ENCODE measurements at places on chromosomes 5 and 9.
A peak's percentile ranks its signal among the peaks of the same experiment; 100 is the strongest.

GRCh38 chr9:87671478-87671877 is 54.4 kb upstream of the CTSL start:
- DNase-seq: no peak

GRCh38 chr9:128065907-128066712 is 1.0 kb downstream of the NAIF1 start:
- no peak for DNase-seq

DNA sequence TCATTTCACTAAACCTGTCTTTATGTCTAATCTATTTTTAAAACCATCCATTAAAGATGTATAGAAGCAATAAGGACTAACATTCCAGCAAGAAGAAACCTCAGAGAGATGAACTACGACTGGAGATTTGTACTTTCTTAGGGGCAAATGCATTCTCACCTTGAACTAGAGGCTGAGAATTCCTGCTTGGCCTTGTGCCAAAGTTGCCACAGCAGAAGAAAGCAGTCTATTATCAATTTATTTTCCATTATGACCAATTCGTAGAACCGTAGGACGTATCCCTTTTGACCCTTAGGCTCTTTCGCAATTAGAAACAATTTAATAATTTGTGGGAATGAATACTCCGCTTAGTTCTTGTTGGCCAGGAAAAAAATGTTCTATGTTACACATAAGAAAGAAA is 1647.4 kb upstream of the CDH9 start:
- DNase-seq: no peak

DNA sequence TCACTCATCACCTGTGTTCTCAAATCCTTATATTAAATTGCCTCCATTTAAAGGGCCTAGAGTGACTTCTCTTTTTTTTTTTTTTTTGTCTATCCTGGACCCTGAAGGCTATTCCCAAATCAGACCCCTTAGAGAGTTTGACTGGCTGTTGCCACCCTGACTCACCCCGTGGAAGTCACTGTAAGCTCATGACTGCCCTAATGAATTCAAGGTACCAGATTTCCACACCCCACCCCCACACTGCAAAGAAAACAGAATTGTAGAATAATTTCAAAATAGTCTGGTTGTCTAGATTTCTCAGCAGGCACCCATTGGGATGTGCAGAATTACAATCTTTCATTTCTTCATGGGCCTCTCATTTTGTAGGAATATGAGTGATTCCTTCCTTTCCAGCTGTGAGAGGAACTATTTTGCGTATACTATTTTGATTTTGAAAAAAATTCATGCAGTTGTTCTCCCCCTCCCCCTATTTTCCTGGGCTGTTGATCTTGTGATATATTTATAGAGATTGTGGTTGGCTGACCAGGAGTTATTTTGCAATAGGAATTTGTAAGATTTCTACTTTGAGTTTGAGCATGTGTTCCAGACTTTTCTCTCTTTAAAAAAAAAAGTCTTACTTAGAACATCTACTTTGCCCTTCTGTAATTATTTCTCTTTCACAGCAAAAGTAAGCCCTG is 79.1 kb downstream of the ZNF618 start:
- peak; percentile 91 for DNase-seq

DNA sequence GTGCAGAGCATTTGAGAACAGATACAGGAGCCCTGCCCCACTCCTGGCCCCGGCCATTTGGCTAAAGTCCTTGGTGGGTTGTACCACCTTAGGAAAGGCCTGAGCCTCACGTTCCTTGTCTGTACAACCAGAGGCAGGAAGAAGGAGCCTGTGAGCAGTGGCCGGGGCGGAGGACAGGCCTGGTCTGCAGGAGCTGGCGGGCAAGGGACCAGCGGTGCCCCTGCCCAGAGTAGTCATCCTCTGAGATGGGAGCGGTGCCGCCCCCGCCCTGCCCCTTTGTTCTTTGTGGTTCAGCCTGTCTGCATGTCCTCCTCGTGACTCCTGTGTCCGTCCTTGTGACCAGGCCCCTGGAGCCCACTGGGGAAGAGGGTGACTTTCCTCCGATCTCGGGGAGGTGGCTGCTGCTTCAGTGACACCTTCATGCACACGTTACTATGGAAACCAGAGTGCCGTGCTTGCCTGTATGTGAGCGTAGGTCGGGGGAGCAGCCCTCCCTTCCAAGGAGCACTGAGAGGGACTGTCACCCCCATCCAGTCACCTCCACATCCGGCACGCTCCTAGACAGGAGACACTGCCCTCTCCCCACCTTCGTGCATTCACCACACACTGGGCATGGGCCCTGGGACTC is 42.9 kb downstream of the UNC5A start:
- DNase-seq: no peak

GRCh38 chr5:169013208-169013728 is 287.7 kb downstream of the SLIT3 start:
- DNase-seq: no peak

DNA sequence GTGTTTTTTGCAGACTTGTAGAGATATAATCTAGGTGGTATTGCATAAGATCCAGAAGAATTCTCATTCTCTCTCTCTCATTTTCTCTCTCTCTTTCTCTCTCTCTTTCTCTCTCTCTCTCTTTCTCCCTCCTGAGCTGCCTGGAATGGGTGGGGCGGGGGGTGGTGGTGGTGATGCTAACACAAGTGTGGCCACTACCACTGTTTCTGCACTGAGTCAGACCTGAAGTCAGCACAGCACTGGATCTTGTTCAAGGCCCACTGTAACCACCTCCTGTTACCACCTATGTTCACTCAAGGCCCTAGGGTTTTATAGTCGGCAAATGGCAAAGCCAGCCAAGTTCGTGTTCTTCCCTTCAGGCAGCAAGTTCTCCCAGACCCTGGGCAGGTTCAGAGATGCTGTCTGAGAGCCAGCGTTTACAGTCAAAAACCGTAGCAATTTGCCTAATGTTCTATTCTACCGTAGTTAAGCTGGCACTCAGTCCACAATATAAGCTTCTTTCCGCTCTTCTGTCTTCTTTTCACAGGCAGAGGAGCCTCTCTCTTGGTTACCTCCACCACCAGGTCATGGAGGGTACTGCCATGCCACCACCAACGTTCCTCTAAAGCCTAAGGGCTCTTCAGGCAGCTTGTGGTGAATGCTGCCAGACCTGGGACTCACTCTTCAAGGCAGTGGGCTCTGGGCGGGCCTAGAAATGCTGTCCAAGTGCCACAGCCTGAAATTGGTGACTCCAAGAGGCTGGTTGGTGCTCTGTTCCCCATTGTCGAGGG is 235.7 kb upstream of the PRR16 start:
- peak; percentile 7 for DNase-seq

GRCh38 chr5:139709582-139710318 is 61.6 kb downstream of the CXXC5 start:
- no peak for DNase-seq

DNA sequence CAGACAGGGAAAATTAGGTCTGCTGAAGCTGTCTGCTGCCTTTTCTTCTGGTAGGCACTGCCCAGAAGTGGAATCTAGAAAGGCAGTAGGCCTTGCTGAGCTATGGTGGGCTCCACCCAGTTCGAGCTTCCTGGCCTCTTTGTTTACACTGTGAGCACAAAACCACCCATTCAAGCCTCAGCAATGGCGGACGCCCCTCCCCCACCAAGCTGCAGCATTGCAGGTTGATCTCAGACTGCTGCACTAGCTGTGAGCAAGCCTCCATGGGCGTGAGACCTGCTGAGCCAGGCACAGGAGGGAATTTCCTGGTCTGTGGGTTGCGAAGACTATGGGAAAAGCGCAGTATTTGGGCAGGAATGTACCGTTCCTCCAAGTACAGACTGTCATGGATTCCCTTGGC is 18.5 kb downstream of the AGTPBP1 start:
- DNase-seq: no peak

- no peak for DNase-seq
Observed at GRCh38 chr9:34759432-34760134, 49.6 kb upstream of the CCL21 start.

DNA sequence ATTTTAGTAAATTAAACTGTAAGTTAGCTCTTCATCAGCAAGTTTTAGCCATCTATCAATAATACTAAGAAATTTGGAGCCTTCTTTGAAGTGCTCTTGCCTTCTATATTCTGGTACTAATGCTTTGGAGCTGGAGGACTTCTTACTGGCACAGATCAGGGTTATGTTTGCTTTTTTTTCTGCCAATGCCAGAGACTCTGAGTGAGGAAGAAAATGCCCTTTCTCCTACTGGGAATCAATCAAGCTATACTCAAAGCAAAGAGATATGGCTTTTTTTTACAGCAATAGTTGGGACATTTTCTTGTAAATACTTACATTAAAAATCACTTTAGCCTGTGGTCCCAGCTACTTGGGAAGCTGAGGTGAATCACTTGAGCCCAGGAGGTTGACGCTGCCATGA is 4.3 kb downstream of the HSDL2 start:
- DNase-seq: no peak

DNA sequence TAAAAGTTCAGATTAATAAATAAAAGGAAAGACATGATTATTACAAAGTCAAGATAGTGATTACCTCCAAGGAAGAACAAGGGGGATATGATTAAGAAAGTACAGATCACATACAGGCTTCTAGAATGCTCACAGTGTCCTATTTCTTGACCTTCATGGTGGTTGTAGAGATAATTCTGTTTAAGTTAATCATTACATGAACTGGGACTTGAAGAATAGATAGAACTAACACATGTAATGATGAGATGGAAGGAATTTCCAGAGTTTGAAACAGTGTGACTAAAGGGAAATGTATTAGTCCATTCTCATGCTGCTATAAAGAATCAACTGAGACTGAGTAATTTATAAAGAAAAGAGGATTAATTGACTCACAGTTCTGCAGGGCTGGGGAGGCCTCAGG is 72.7 kb downstream of the LURAP1L start:
- no peak for DNase-seq

- DNase-seq: no peak
Observed at GRCh38 chr5:40585537-40586267, 94.0 kb upstream of the PTGER4 start.

DNA sequence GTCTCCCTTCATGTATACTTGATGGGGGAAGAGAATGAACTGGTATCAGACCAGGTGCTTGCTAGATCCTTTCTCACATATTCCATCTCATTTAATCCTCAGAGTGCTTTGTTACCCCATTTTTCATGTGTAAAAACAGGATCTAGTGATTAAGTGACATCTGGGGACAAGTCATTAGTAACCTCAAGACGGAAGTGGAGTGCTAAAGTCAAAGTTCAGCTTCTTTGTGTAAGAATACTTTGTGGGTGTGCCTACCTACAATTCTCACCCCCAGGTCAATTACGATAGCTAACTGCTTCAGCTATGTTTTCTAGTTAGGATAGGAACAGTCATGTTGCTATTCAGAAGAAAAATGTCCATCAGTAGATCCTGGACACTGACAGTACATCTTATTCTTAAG is 3.1 kb upstream of the FAM120AOS start:
- no peak for DNase-seq

GRCh38 chr5:130514984-130515690 is 610.9 kb downstream of the CHSY3 start:
- peak; percentile 52 for DNase-seq

DNA sequence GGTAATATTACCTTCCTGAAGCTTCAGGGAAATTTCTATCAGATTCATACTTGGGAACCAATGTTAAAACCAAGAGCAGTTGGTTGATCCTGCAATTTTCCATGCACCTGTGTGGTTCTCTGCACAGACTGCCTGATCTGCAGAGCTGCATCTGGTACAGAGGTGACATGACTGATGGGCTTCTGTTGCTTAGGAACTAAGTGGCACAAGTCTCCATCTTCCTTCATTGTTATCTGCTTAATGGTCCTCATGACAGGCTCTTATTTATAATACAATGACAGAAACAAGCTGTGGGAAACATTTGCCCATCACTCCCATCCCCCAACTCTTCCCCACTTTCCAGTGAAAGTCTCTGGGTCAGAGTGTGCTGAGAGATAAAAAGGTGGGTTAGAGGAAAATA is 799.1 kb downstream of the TAF11L14 start:
- DNase-seq: no peak

GRCh38 chr5:40226906-40227305 is 452.8 kb upstream of the PTGER4 start:
- no peak for DNase-seq

GRCh38 chr5:132662004-132662401 is 4.0 kb downstream of the IL13 start:
- DNase-seq: no peak

GRCh38 chr5:61162832-61163567 is 732 bp upstream of the SMIM15 start:
- peak; percentile 46 for DNase-seq

DNA sequence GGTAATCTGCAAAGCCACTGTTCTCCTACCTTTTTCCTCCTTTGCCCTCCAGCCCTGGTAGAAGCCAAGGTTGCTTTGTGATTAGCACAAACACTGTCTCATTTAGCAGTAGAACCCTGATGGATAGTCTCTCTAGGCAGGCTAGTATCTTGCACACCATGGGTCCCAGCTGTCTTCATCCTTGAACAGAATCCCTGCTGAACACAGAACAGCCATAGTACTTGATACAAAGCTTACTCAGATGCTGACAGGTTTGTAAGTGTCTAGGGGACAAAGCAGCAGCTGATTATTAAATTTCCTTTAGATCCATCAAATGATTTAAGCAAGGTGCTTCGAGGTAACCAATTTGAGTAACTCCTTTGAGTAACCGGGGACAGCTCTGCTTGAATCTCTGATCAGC is 163.7 kb upstream of the PPP1R2B start:
- DNase-seq: no peak

GRCh38 chr5:89597878-89598277 is 714.9 kb upstream of the MEF2C start:
- DNase-seq: no peak

GRCh38 chr9:74742792-74743730 is 144.7 kb downstream of the TRPM6 start:
- DNase-seq: peak; percentile 51

Measured in fibroblast of the aortic adventitia (primary cell).